ENCODE measurements at places on chromosomes 1 and 21.
A peak's percentile ranks its signal among the peaks of the same experiment; 100 is the strongest.

- DNase-seq, result peak; percentile 21
Observed at GRCh38 chr1:50471967-50472366, 48.7 kb upstream of the DMRTA2 start.

DNA sequence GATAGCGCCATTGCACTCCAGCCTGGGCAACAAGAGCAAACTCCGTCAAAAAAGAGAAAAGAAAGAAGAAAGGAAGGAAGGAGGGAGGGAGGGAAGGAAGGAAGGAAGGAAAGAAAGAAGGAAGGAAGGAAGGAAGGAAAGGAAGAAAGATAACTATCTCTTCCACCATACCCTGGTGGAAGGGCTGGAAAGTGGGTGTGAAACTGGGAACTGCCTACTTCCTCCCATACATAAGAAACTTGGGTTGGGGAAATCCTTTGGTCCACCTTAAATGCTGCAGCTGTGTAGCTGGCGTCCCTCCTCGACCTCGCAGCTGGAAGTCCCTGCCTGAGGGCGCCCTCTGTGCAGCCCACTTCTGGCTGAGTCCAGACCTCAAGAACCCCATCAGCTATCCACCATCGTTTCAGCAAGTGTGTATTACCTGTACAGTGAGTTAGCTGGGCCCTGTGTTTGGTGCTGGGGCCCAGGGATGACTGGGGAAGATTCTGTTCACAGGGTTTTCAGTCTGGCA, 4.6 kb upstream of the FAM167B start:
- DNase-seq, result no peak

DNA sequence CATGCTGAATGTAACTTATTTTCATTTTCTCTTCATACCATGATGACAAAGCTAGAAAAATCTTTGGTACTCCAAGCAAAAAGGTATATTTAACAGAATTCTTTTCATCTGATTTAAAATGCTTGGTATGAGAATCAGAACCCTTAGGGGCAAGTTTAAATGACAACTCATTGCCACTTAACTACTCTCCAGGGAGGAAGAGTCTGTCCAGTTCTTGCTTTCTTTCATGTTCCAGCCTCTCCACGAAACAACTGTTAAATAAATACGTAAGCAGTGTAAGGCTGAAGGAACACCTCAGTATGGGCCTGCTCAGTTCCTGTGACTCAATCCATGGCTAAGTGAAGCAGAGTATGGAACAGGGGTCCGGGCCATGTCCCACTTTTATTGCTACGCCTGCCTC, 1.6 kb downstream of the LCE2A start:
- DNase-seq, result no peak

DNA sequence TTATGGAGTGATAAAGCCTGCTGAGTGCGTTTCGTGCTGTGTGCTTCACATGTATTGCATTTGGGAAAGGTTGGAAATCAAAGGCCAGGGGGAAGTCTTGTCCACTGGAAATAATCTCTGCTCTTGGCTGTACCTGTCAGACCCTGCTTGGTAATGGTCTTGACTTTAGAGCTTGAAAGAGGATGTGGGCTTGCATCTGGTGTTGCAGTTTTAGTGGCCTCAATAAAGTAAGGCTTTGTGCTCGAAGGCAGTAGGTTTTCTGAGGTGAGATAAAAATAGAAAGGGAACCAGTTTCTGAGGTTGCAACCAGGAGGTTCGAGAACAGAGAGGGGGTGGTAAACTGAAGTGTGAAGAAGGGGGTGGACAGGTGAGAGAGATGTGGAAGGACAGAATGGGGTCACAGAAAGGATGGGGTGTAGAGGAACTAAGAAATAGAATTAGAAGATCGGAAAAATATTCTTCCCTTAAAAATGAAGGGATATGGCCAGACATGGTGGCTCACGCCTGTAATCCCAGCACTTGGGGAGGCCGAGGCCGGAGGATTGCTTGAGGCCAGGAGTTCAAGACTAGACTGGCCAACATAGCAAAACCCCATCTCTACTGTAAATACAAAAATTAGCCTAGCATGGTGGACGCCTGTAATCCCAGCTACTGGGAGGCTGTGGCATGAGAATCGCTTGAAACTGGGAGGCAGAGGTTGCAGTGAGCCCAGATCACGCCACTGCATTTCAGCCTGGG, 1.5 kb downstream of the S100PBP start:
- DNase-seq, result no peak

- DNase-seq, result no peak
Observed at GRCh38 chr1:84570436-84571149, 3.6 kb downstream of the CTBS start.

- DNase-seq, result peak; percentile 8
Observed at GRCh38 chr1:201137579-201138310, 10.8 kb upstream of the ASCL5 start.

DNA sequence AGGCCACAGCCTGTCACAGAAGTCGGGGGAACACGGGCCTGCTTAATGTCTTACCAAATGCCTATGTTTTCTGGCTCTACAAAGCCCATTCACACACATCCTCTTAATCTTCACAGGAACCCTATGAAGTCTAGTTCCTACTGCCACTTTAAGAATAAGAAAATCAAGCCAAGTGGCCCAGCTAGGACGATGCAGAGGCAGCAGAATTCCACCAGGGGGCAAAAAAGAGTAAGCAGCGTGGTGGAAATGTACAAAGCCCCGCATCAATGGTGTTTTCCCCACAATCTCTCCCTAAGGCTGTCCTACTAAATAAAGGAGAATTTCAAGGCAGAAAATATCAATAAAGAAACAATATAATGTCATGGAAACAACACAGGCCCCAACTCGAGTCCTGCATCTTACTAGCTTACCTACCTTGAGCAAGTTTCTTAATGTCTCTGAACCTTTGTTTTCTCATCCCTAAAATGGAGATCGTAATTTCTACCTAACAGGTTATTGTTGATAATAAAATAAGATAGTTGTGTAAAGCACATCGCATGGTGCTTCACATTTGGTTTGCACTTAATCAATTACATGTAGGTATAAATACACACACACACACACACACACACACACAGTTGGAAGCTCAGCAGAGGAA, 21.4 kb downstream of the SEC16B start:
- peak; percentile 60 for DNase-seq

DNA sequence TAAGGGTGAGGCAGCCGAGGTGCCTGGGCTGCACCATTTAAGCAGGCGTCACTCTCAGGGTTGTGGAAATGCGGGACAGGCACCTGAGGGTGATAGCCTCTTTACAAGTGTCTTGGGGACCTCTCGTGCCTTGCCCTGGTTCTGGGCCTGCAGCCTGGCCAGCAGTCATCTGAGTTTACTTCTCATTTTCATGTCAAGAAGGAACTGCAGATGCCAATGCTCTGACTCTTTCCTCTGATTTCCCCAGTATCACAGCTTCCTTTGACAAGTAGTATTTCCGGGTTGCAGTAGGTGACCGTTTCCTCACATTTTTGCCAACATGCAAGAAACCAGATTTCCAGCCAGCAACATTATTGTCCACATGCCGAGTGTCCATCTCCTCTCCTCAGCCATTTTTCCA, 286.9 kb downstream of the DISC1 start:
- DNase-seq, result no peak

- DNase-seq, result peak; percentile 92
Observed at GRCh38 chr1:26791626-26792025, 3.9 kb downstream of the PIGV start.

GRCh38 chr1:89698020-89698560, 65.2 kb downstream of the LRRC8C start:
- no peak for DNase-seq

DNA sequence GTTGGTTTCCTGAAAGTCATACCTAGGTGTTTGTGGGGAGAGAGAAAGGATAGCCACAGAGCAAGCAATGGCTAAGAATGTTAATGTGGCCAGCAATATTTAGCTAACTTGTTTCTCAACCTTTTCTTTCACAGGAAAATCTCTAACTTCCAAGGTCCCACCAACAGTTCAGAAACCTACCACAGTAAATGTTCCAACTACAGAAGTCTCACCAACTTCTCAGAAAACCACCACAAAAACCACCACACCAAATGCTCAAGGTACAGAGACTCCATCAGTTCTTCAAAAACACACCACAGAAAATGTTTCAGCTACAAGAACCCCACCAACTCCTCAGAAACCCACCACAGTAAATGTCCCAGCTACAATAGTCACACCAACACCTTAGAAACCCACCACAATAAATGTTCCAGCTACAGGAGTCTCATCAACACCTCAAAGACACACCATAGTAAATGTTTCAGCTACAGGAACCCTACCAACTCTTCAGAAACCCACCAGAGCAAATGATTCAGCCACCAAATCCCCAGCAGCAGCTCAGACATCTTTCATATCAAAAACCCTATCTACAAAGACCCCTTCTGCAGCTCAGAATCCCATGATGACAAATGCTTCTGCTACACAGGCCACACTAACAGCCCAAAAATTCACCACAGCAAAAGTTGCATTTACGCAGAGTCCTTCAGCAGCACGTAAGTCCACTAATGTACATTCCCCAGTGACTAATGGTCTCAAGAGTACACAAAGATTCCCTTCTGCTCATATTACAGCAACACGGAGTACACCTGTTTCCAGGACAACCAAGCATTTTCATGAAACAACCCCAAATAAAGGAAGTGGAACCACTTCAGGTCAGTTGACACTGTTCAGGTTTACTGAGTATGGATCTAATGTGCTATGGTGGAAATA, 15.3 kb downstream of the CD55 start:
- DNase-seq, result no peak

GRCh38 chr1:233885196-233885920, 19.1 kb upstream of the SLC35F3 start:
- no peak for DNase-seq

Measured in hematopoietic multipotent progenitor cell treated with erythropoietin and hydrocortisone succinate and interleukin-3 and kit ligand, for 8 days (in vitro differentiated cells).